NCI-H187 treated with DMSO at 0.1 percent for 48 hours (cell line): ENCODE measurements at places on chromosomes 3 and 15.

- no peak for DNase-seq
Measured at GRCh38 chr15:74122403-74123130, 7.8 kb upstream of the ISLR2 start.

- no peak for DNase-seq
Measured at GRCh38 chr3:149850787-149851584, 38.0 kb downstream of the RNF13 start.

- DNase-seq = no peak
Measured at GRCh38 chr3:27317096-27317495, 52.1 kb downstream of the NEK10 start.

- peak; percentile 97 for DNase-seq
Measured at GRCh38 chr3:171092467-171092911, 66.0 kb upstream of the SLC2A2 start.

DNA sequence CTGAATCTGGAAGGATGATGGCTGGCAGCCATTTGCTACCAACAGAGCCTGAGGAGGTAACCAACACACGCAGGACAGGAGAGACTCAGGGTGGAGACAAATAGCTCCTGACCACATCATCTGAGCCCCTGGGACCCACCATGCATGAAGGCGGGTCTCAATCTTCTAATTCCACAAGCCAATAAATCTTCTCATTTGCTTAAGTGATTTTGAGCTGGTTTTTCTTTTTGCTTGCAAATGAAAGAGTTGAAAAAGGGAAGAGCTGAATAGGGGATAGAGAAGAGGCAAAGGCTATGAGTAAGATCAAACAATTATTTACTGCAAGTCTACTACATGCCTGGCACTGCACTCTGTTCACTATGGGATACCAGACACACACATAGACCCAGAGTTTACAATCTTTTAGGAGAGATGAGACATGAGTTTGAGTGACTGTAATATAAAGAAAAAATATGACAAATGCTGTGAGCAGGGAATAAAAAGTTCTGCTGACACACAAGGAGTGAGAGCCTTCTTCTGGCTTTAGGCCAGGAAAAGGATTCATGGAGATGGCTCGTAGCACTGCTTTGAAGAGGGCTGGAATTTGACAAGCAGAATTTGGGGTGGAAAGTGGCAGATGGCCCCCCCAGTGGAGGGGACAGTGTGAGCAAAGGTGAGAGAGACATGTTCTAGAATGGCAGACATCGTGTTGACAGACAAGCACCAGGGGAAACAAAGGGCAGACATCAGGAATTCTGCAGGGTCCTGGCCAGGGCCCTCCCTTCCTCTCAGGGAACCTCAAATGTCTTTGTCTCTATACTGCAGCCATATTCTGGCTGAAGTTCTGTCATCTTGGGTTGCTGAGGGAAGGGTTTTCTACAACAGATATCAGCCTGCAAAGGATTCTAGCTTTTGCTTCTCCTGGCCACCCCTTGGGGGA is 69.8 kb upstream of the WNT5A start:
- DNase-seq = no peak

- no peak for DNase-seq
Measured at GRCh38 chr15:48313216-48313615, 18.0 kb upstream of the DUT start.

- no peak for DNase-seq
Measured at GRCh38 chr3:28388978-28389377, 40.4 kb upstream of the AZI2 start.

- no peak for DNase-seq
Measured at GRCh38 chr15:43789409-43789808, 2.7 kb upstream of the SERF2 start.

- no peak for DNase-seq
Measured at GRCh38 chr3:111418391-111418790, 123.6 kb upstream of the CD96 start.
